ENCODE measurements at places on chromosomes 6 and 20.
A peak's percentile ranks its signal among the peaks of the same experiment; 100 is the strongest.

GRCh38 chr6:119024111-119024510 is 54.4 kb downstream of the FAM184A start:
- DNase-seq = no peak

DNA sequence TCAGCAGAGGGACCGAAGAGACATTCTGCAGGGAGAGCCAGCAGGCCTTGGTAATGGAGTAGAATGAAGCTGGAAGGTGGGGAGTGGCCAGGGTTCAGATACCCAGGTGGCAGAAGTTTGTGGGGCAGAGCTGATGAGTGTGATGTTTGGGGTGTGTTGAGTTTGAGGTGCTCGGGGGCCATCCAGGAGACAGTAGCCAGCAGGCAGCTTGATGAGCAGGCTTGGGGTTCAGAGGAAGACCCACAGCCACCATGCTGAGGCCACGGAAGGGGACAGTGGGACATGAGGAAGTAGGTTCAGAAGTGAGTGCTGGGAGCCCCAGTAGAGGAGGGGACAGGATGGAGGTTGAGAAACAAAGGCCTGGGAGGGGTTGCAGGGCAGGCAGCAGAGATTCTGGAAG is 11.1 kb upstream of the FOXS1 start:
- DNase-seq = no peak

- peak; percentile 75 for DNase-seq
Measured at GRCh38 chr6:29552512-29553051, 7.0 kb downstream of the UBD start.

DNA sequence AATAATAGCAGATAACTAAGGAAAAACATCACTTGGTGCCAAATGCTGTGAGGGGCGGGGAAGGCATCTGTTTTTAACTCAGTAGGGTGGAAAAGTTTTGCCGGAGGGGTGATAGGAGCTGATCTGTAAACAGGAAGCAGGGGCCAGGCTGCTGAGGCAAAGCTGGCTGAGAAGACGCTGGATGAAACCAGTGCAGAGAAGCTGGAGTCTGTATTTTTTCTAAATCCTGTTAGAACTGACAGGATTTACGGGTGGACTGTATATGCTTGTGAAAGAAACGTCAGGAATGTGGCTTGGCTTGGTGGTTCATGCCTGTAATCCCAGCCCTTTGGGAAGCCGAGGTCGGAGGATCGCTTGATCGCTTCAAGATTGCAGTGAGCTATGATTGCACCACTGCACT is 5.6 kb downstream of the PCMTD2 start:
- DNase-seq = no peak

DNA sequence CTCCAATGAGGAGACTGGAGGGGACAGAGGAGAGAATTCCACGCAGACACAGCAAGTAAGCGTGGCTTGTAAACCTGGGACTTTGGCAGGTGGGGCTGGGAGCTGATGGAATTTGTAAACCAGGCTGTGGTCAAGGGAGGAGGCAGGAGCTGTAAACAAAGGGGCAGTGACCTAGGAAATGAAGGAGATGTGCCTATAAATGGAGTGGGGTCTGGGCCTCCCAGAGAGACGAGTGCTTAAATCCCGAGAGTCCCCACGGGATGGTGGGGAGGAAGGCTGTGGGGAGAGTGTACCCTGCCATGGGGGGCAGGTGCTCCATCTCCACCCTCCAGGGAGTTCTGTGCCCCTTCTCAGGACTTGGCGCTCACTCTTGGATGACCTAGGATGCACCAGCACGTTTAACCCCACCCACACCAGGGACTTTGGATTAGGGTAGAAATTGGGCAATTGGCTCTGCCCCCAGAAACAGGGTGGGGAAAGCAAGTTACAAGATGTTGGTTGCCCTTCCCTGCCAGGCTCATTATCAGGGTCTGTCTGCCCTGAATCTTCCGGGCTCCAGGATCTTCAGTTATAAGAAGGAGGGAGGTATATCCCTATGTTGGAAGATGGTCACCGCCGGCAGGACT is 4.0 kb upstream of the DHX16 start:
- DNase-seq = no peak

GRCh38 chr20:41268917-41269652 is 48.4 kb downstream of the ZHX3 start:
- DNase-seq = no peak

GRCh38 chr6:9766240-9766915 is 648.5 kb downstream of the TFAP2A start:
- no peak for DNase-seq

- DNase-seq = no peak
Measured at GRCh38 chr20:17059465-17059864, 167.4 kb upstream of the PCSK2 start.
